ENCODE measurements at places on chromosomes 3 and 15. TPM values are rescaled to one million over a fixed set of nuclear protein-coding genes. Genes with fewer than 3 reads are reported as not detected.

GRCh38 chr3:178388473-178388872 lies 147.8 kb upstream of the KCNMB2 start:
- no peaks in the 10 kb centered on the region for H3K36me3 ChIP-seq
- peaks cover 10% of the 10 kb centered on the region for H3K27me3 ChIP-seq
- H3K4me1 ChIP-seq: no peaks in the 10 kb centered on the region
- DNase-seq: no peak
- no peak overlapping the region for H3K27ac ChIP-seq

GRCh38 chr15:80452166-80452565 lies 48.0 kb downstream of the ARNT2 start:
- peaks cover 8% of the 10 kb centered on the region for H3K27me3 ChIP-seq
- H3K4me3 ChIP-seq: no peak overlapping the region
- H3K4me1 ChIP-seq: no peaks in the 10 kb centered on the region
- H3K36me3 ChIP-seq: no peaks in the 10 kb centered on the region
- no peak overlapping the region for H3K27ac ChIP-seq
- no peak for DNase-seq

DNA sequence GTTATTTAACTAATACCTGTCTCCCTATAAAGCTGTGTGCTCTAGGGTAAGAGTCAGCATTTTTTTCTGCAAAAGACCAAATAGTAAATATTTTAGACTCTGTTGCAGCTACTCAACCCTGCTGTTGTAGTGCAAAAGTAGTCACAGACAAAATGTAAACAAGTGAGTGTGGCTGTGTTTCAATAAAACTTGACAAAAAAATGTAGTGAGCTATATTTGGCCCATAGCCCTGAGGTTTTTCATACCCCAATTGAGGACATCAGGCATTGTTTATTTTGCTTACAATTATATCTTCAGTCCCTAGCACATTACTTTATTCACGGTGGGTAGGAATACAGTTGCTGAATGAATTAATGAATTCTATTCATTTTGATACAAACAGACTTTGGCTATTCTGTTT lies 58.7 kb upstream of the TBC1D5 start:
- H3K4me3 ChIP-seq: no peak overlapping the region
- H3K4me1 ChIP-seq: peaks cover under 1% of the 10 kb centered on the region
- peaks cover 2% of the 10 kb centered on the region for H3K27me3 ChIP-seq

The TMEM207 gene
- total RNA-seq: not detected

The NR1I2 gene
- 1.0 TPM for total RNA-seq
